ENCODE measurements at places on chromosomes 13 and 19.

DNA sequence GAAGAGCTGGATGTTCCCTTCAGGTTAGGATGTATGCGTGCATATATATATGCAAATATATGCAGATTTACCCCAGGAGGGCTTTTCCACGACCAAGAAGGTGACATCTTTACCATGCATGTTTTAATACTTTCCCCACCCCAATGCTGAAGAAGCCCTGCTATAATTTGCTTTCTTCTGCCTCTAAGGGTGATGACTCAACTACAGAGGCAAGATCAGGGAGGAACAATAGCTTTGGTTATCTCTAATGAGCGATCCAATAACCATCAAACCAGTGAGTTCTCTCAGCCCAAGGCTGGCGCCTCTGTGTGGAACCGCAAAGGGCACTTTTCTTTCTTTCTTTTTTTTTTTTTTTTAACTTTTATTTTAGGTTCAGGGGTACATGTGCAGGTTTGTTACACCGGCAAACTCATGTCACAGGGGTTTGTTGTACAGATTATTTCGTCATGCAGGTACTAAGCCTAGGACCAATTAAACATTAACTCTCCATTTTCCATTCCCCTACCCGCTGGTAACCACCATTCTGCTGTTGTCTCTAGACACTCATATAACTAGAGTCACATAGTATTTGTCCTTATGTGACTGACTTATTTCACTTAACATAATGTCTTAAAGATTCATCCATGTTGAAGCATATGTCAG is 25.7 kb upstream of the UBE2L5 start:
- DNase-seq, result no peak

- DNase-seq, result no peak
These were observed 66.5 kb downstream of the RXFP2 start for GRCh38 chr13:31805841-31806240.

GRCh38 chr19:17405250-17406045 is at the start of gene BST2:
Gene BST2, minus strand, starts transcription at chr19:17405630. Its CDS starts 55 bp downstream, at chr19:17405575.
- no peak for DNase-seq

GRCh38 chr13:99366075-99366987 is 59.1 kb upstream of the GPR183 start:
- DNase-seq, result no peak

GRCh38 chr19:13430790-13431582 is 75.3 kb downstream of the CACNA1A start:
- DNase-seq, result no peak
